ENCODE measurements at places on chromosomes 4 and X. TPM values are rescaled to one million over a fixed set of nuclear protein-coding genes. Genes with fewer than 3 reads are reported as not detected.

DNA sequence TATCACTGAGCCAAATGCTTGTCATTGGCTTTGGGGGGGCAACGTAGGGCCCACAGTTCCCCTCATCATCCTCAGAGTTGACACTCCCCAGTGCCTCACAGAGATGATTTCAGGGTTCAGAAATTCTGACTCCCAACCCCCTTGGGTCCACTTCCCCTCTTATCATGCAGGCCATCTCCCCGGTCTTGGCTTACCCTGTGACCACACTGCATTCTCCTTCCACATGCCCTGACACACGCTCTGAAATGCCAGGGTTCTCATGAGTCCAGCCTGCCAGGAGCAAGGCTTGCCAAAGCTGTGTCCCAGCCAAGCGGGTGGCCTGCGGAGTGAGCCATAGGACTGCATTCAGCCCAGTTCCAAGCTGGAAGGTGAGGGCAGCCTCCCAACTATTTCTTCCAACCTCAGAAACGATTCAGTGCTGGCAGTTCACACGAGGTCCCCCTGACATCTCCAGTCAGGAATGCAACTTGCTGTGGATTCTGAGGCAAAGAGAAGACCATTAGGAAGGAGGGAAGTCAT, 101.2 kb downstream of the SMIM20 start:
- no peak overlapping the region for H3K4me3 ChIP-seq
- peaks cover 3% of the 10 kb centered on the region for H3K4me1 ChIP-seq

- no peak overlapping the region for H3K4me3 ChIP-seq
- H3K4me1 ChIP-seq, result no peaks in the 10 kb centered on the region
- H3K36me3 ChIP-seq, result no peaks in the 10 kb centered on the region
- no peak overlapping the region for H3K27ac ChIP-seq
- DNase-seq, result no peak
Observed at GRCh38 chr4:55107054-55107453, 18.3 kb downstream of the KDR start.

DNA sequence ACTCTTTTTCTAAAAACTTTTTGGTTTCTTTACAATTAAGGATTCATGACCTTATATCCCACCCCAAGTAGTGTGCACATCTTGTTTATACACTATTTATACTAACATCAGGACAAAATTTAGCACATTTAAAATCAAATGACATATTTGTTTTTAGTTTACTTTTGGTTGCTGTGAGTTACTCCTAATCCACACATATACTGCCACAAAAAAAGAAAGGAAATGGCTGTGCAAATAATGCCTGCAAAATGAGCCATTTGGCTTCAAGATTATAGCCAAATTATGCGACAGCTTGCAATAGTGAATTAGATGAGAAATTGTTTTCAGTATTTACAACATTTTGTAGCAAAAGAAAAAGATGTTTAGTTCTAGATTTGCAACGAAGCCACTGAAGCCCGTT, 10.4 kb upstream of the ARHGEF38 start:
- H3K4me3 ChIP-seq, result no peak overlapping the region
- H3K27ac ChIP-seq, result no peak overlapping the region
- H3K36me3 ChIP-seq, result no peaks in the 10 kb centered on the region
- peaks cover 5% of the 10 kb centered on the region for H3K4me1 ChIP-seq
- H3K27me3 ChIP-seq, result peaks cover 25% of the 10 kb centered on the region
- DNase-seq, result no peak

DNA sequence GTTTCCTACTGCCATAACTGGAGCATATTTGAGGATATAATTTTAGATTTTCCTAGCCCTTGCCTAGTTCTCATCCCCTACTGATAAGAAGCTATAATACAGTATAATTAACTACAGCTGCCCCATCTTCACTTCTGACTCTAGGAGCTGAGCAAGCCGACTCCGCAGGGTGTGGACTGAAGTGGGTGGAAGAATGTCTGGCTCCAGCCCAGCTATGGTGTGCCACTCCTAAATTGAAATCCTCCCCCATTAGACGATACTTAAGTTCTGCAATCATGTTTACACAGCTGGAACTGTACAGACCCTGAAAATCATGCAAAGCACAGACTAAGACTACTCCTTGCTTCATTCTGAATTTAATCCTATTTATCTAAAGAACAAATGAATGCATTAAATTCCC, 93.1 kb downstream of the PCDH19 start:
- H3K4me1 ChIP-seq, result no peaks in the 10 kb centered on the region
- DNase-seq, result no peak
- H3K27me3 ChIP-seq, result no peaks in the 10 kb centered on the region
- no peak overlapping the region for H3K27ac ChIP-seq
- H3K4me3 ChIP-seq, result no peak overlapping the region

Gene GC
- total RNA-seq, result not detected

Gene CYTL1
- total RNA-seq, result not detected

GRCh38 chr4:184541907-184542306, 67.6 kb upstream of the IRF2 start:
- no peak for DNase-seq
- H3K27me3 ChIP-seq, result no peaks in the 10 kb centered on the region
- H3K27ac ChIP-seq, result no peak overlapping the region
- peaks cover 7% of the 10 kb centered on the region for H3K4me1 ChIP-seq
- H3K36me3 ChIP-seq, result no peaks in the 10 kb centered on the region
- no peak overlapping the region for H3K4me3 ChIP-seq

DNA sequence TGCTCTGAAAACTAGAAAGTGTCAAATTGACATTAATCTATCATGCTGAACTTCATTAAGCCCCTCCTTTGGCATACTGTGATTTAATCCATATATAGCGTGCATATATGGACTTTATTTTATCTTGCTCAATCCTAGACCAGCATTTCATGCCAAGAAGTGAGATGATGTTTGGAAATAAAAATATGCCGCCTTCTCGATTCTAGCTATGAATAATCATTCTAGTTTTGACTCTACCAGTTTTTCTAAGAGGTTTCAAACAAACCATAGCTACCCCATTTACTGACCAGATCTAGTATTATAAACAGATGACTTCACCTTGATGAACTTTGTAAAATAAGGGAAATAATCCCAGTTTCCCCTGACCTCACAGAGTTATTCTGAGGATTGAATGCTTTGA, 95.0 kb downstream of the ARX start:
- no peaks in the 10 kb centered on the region for H3K27me3 ChIP-seq
- H3K4me1 ChIP-seq, result no peaks in the 10 kb centered on the region
- peaks cover 13% of the 10 kb centered on the region for H3K36me3 ChIP-seq
- no peak overlapping the region for H3K4me3 ChIP-seq
- no peak for DNase-seq

Gene MAGEA6
- not detected for total RNA-seq

Gene CT45A10
- not detected for total RNA-seq

Gene AMBN
- not detected for total RNA-seq

- no peaks in the 10 kb centered on the region for H3K27me3 ChIP-seq
- no peaks in the 10 kb centered on the region for H3K4me1 ChIP-seq
- no peaks in the 10 kb centered on the region for H3K36me3 ChIP-seq
Observed at GRCh38 chr4:35867057-35867456, 377.3 kb downstream of the ARAP2 start.

- no peaks in the 10 kb centered on the region for H3K27me3 ChIP-seq
- H3K4me3 ChIP-seq, result no peak overlapping the region
- no peak for DNase-seq
Observed at GRCh38 chrX:48487362-48487798, 11.4 kb downstream of the FTSJ1 start.

Gene DIPK2B
- total RNA-seq, result not detected

- H3K27ac ChIP-seq, result no peak overlapping the region
- no peak overlapping the region for H3K4me3 ChIP-seq
Observed at GRCh38 chr4:184887333-184887732, 61.6 kb upstream of the ACSL1 start.
